ENCODE measurements at places on chromosomes 12 and 14. TPM values are rescaled to one million over a fixed set of nuclear protein-coding genes. Genes with fewer than 3 reads are reported as not detected.

GRCh38 chr12:66603461-66603860 lies 75.4 kb downstream of the GRIP1 start:
- no peak for DNase-seq

- DNase-seq: no peak
These were observed 164.3 kb downstream of the GRIN2B start for GRCh38 chr12:13817131-13817530.

DNA sequence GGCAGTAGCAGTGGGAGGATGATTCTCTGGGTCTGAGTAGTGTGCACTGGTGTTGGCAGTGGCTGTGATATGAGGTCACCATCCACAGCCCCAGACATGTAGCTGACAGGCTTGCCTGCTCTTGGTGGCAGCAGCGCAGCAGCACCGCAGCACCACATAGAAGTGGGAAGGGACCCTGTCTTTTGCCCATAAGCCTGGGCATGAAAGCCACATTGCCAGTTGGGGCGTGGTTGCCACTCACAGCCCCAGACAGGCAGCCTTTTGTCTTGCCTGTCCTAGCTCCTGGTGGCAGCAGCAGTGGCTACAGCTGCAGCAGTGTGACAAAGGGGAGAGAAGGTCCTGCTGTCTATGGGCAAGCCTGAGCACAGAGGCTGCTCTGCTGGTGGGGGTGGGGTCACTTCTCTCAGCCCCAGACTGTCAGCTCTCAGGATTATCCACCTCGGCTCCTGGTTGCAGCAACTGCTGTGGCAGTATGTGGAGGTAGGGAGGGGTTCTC lies 71.5 kb downstream of the BRMS1L start:
- DNase-seq: no peak

DNA sequence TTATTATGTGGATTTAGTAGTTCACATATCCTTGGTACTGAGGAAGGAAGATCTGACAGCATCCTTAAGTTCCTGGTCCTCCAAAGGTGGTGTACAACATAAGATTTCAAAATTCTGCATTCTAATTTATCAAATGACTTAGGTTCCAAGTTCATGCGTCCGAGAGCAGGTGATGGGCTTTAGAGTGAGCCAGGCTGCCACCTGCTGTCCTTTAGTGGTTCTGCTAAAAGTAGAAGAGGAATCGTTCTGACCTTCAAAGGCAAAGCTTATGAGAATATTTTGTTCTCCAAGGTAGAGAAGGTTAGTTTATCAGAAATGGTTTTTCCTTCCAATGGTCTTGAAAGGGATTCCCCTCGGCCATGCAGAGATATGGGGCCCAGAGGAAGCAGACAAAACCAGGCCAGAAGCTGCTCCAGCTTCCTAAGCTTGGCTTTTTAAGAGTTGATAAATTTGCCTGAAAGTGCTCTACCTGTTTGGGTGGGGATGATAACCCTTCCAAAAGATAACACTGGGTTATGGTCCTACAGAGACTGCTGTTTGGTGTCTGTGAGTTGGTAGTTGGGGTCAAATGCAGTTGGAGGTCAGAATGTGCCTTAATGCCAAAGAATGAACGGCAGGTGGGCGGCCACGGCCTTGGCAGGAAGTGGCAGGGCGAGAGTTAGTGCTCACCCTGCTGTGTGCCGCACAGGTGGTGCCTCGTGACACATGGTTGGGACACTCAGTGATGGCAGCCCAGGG lies 29.1 kb upstream of the LRTM2 start:
- peak; percentile 64 for DNase-seq

DNA sequence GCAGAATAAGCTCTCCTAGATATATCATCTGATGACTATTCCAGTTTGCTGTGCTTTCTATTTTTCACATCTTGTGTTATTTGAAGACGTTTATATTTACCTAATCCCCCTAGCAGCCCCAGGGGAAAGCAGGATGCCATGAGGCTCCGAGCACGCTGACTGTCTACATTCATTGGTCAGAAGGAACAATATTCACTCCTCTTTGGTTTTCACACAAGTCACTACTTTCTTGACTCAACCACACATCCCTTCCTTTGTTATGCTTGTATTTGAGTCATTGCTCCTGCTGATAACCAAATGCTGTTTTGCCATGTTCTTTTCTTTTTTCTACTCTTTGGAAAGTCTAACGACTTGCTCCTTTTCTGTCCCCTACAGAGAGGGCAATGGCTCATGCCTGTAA lies 86.5 kb upstream of the SLC38A2 start:
- DNase-seq: peak; percentile 79

DNA sequence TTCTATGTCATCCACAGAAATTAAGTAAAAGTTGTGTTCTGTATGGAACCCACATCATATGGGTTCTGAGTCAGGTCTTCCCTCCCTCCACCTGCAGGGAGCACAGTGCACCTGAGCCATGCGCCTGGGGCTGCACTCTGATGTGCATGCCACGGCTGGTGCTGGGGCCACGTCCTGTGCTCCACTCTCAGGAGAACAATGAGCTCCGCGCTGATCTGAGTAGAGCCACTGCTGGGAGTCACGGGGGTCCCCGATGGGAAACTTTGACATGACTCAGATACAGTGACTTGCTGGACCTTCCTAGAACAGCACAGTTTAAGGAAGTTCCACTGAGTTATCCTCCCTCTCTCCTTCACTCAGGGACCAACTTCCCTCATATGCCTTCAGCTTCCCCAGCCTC lies 683.4 kb downstream of the TMEM121 start:
- DNase-seq: no peak

DNA sequence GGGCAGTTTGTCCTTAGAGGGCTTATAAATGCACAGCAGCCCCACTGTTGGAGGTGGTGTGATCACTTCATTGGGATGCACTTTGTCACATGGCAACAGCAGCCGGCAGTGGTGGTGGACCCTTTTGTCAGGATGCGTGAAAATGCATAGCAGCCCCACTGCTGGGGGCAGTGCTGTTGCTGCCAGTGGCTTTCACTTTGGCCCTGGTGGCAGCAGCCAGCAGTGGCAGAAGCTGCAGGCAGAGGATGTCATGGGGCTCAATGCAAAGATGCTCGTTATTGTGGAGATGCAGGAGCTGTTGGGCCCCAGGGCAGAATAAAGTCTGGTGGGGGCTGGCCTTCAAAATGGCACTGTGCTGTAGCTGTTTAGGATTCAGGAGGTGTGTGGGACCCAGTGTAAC lies 173.0 kb upstream of the DAAM1 start:
- DNase-seq: no peak

- DNase-seq: peak; percentile 87
These were observed 7.8 kb upstream of the TBPL2 start for GRCh38 chr14:55448141-55448614.

- no peak for DNase-seq
These were observed 33.9 kb downstream of the BHLHE41 start for GRCh38 chr12:26090836-26091510.

- DNase-seq: no peak
These were observed 30.8 kb upstream of the CDK17 start for GRCh38 chr12:96431067-96431466.

DNA sequence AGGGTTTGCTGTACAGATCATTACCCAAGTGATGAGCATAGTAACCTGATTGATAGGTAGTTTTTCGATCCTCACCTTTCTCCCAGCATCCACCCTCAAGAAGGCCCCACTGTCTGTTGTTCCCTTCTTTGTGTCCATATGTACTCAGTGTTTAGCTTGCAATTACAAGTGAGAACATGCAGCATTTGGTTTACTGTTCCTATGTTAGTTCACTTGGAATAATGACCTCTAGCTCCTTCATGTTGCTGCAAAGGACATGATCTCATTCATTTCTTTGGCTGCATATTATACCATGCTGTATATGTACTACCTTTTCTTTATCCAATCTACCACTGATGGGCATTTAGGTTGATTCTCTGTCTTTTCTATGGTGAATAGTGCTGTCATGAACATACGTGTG lies 181.6 kb upstream of the FOXG1 start:
- no peak for DNase-seq

GRCh38 chr14:68011406-68012028 lies 191.9 kb downstream of the RAD51B start:
- DNase-seq: peak; percentile 77

- DNase-seq: no peak
These were observed 198.1 kb downstream of the SEC23A start for GRCh38 chr14:38904959-38905358.

- peak; percentile 39 for DNase-seq
These were observed at the start of gene PPFIA2 for GRCh38 chr12:81759190-81760051. PPFIA2 (minus strand) TSS chr12:81759350.

GRCh38 chr12:2291182-2291832 lies 238.5 kb downstream of the CACNA1C start:
- peak; percentile 64 for DNase-seq

DNA sequence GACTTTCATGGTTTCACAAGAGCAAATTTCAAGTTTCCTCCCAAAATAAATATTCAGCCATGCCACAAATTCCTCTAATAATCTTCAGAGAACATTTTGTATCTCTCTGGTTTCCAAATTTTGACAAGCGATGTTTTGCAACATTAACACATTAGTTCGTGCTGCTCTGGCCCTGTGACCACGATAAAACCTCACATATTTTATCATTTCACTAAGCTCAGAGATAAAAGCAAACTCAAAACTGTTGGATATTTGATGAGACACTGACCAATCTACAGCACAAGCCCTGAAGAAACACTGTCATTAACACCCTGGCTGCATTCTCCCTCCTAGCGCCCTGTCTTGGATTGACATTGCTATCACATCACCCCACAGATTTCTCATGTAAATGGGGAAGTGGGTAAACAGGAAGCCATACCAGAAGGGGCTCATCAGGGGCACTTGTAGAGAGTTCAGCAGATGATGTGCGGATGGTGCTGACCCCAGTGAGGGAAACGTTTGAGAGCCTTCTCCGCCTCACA lies 264.3 kb downstream of the PRKD1 start:
- no peak for DNase-seq

DNA sequence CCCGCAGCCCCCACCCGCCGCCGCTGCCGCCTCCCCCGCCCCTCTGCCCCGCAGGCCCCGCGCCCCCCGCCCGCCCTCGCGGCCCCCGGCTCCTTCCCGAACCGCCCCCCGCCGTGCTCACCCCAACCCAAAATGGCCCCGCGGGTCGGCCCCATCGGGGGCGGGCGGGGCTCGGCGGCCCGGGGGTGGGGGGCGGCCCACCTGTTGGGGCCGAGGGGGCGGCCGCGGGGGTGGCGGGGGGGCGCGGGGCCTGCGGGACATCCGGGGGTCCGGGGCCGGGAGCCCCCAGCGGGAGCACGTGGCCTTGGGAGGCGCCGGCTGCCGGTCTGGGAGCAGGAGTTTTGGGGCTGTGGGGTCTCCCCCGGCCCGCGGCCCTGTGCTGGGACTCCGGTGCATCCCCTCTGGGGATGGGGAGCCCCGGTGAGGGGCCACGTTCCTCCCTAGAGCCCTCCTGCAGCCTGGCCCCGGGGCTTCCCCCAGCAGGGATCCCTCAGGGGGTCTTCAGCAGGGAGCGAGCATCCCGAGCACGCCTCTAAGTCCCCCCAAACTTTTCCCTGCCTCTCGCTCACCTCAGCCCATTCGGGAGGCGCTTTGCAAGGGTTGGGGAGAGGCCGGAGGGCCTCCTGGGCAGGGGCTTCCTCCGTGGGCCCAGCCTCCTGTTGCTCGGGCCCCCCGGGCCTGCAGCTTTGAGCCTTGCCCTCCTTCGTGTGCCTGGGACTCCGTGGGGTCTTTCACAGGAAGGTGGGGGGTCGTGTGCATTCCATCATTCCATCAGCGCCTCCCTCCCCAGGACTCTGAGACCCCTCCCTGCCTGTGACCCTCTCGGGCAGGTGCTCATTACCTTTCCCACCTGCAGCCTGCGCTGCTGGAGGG lies 710 bp downstream of the MTA1 start:
- DNase-seq: no peak

GRCh38 chr14:103716091-103716801 lies 636 bp downstream of the ZFYVE21 start:
- DNase-seq: no peak

DNA sequence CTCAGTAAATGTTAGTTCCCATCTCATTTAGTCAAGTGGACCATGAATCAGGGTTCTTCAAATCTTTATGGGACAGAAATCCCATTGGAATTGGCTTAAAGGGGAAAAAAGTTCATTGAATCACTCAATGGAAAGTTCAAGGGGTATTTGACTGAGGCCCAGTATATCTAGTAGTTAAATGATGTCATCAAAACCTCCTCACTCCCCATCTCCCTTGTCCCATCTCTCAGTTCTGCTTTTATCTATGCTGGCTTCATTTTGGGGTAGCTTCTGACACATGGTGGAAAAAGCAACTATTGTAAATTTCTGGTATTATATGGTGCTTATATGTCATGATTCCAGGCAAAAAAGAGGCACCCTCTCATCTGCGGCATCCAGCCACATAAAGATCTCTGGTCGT lies 51.9 kb downstream of the DAAM1 start:
- DNase-seq: no peak

GRCh38 chr12:78863482-78864402 lies 832 bp upstream of the SYT1 start:
- peak; percentile 49 for DNase-seq

DNA sequence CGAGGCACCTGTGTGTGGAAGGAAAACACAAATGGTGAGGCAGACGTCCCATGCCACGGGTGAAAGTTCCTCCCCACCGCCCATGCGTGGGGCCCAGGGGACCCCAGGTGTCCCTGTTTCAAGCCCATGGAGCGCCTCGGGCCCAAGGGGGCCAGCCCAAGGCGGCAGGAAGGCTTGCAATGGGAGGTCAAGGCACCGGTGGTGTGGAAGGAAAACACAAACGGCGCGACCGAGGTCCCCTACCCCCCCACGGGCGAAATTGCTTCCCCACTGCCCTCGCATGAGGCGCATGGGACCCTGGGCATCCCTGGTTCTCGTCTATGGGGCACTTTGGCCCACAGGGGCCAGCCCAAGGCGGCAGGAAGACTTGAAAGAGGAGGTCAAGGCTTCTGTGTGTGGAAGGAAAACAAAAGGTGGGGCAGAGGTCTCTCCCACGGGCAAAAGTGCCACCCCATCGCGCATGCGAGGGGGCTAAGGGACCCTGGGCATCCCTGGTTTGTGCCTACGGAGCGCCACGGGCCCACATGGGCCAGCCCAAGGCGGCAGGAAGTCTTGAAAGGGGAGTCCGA lies 379.4 kb downstream of the ALG10 start:
- no peak for DNase-seq

DNA sequence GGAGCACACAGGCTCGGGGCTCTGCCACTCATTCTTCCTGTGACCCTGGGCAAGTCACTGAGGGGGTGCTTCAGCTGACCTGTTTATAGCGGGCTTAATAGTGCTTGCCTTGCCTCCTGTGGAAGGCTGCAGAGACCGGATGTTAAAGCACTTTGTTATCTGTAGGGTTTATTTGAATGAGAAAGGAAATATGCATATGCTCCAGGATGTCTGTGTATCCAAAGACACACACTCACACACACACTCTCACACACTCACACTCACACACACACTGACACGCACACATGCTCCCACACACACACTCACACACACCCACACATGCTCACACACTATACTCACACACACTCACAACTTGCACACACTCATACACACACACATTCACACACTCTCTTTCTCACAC lies 56.1 kb upstream of the DDX11 start:
- DNase-seq: no peak

- peak; percentile 58 for DNase-seq
These were observed at the start of gene ENO2 for GRCh38 chr12:6914246-6914946. ENO2 (plus strand) TSS chr12:6914580; CDS start chr12:6915833, 1,253 bp downstream.

- peak; percentile 82 for DNase-seq
These were observed 100.6 kb downstream of the DACT1 start for GRCh38 chr14:58738189-58738836.

The WNT1 gene
- not detected for total RNA-seq

The GNB3 gene
- 1.0 TPM for total RNA-seq

The ZDHHC22 gene
- total RNA-seq: not detected

The IQSEC3 gene
- total RNA-seq: not detected

The MAP3K9 gene
- 2.7 TPM for total RNA-seq

The BICDL1 gene
- 1.4 TPM for total RNA-seq

The RFLNA gene
- total RNA-seq: not detected

The POU6F1 gene
- 2.9 TPM for total RNA-seq

The ENDOU gene
- total RNA-seq: not detected

The TBX5 gene
- not detected for total RNA-seq
